ENCODE measurements at places on chromosomes 11 and 22.

DNA sequence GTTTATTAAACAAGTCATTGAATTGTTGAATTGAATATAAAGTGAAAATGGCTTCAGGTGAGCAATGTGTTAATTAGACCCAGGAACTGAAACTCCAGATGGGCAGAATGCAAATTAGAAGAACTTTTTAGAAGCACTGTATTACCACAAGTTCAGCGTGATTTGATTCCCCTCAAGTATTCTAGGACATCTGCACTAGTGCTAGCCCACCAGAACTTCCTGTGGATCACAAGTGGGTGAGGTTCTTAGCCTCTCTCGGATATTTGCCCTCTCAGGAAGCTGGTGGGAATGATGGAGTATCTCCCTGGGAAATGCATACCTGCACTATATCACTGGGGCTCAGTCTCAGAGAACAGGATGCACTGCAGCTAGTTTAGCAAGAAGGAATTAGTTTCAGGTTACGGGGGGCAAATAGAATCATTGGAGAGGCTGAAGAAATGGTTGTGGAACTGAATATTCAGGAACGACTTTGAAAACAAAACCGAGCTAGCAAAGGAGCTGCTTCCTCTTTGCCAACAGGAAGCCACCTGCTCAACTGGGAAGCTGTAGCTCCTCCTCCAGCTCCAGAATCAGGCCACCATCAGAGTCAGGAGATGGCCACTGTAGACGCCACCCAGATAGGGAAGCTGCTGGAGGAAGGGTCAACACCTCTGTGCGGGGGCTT lies 74.3 kb downstream of the DHCR7 start:
- DNase-seq: no peak

DNA sequence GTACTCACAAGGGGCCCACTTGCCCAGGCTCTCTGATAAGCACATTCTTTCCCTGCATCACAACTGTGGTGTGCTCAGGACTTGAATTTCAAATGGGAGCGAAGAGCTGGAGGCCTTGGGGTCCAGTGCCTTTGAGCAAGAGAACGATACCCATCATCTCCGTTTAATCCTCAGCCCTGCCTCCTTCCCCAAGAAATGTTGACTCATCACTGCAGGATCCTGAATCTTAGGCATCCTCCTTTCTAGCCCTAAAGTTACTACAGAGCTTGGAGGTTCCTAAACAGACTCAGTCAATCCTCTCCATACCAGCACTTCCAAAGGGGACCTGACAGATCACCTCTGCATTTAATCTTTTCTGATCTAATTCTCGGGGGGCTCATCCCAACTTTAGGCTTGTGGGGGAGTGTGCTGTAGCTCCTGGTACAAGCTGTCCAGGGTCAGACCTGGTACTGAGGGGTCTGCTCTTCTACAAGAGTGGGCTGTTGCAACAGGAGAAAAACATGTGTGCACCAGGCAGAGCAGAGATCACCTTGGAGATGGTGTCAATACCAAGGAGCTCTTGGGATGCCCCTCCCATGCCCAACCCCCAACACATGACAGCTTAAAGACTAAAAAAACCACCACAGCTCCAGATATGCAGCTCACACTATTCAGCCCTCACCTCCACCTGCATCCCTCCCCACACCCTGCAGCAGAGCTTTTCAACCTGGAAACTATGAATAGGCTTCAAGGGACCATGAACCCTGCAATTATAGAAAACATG lies 3.9 kb upstream of the PRG2 start:
- DNase-seq: no peak

GRCh38 chr11:59542142-59542810 lies 30.9 kb downstream of the OR4D9 start:
- DNase-seq: no peak

- no peak for DNase-seq
Measured at GRCh38 chr11:1761857-1762536, 1.7 kb downstream of the CTSD start.

- no peak for DNase-seq
Measured at GRCh38 chr11:3934658-3935057, 79.2 kb downstream of the STIM1 start.

DNA sequence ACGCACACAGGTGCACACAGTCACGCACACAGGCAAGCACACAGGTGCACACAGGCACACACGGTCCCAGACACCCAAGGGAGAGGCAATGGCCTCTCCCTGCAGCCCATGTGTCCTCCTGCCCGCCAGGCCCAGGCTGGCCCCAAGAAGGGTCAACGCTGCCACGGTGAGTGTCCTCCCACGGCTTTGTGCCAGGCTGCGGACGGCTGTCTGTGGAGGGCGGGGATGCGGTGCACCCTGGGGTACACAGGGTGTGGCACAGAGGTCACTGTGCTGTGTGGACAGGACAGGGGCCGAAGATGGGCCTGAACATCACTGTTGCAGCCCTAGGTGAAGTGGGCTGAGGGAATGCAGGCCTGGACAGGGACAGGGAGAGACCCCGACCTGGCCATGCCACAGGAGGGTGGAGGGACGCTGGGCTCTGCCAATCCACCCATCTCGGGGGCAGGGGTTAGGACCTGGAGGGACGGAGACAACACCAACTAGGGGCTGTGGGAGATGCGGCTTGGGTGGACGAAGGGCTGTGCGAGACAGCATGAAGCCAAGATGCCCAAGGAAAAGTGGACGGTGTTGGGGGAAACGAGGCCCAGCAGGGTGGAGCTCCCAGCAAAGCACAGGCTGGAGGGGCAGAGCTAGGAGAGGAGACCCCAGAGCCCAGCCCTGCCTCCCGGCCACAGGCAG lies 523.8 kb downstream of the BRD1 start:
- no peak for DNase-seq

GRCh38 chr11:2780850-2781407 lies 81.1 kb upstream of the KCNQ1OT1 start:
- DNase-seq: no peak

- DNase-seq: no peak
Measured at GRCh38 chr11:34273099-34273498, 84.7 kb downstream of the ABTB2 start.

DNA sequence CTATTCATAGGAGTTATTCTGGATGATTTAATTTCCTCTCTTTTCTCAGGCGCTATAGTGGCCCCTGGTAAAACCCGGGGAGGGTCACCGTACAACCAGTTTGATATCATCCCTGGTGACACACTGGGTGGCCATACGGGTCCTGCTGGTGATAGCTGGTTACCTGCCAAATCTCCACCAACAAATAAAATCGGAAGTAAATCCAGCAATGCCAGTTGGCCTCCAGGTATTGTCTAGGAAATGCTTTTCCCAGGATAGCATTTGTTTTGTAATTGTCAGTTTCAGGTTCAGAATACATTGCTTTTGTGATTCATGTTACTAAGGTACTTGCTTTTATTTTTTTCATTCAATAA lies 35.6 kb upstream of the ADSL start:
- no peak for DNase-seq

DNA sequence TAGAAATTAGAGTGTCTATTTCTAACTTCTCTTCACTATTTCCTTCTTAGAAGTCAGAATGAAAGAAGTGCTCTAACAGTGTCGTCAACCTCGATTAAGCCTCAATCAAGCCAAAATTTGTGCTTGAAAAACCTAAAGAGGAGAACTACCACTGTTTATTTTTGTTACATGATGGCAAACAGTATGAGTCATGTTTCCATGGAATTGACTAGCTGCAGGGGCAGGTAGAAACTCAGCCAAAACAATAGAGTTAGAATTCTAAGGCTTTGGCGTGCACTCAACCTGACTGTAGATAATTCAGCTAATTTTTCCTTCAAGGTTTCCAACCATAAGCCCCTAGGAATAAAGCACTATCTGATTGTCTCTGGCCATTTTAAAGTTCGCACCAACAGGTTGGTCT lies 415.9 kb downstream of the ETS1 start:
- DNase-seq: no peak

DNA sequence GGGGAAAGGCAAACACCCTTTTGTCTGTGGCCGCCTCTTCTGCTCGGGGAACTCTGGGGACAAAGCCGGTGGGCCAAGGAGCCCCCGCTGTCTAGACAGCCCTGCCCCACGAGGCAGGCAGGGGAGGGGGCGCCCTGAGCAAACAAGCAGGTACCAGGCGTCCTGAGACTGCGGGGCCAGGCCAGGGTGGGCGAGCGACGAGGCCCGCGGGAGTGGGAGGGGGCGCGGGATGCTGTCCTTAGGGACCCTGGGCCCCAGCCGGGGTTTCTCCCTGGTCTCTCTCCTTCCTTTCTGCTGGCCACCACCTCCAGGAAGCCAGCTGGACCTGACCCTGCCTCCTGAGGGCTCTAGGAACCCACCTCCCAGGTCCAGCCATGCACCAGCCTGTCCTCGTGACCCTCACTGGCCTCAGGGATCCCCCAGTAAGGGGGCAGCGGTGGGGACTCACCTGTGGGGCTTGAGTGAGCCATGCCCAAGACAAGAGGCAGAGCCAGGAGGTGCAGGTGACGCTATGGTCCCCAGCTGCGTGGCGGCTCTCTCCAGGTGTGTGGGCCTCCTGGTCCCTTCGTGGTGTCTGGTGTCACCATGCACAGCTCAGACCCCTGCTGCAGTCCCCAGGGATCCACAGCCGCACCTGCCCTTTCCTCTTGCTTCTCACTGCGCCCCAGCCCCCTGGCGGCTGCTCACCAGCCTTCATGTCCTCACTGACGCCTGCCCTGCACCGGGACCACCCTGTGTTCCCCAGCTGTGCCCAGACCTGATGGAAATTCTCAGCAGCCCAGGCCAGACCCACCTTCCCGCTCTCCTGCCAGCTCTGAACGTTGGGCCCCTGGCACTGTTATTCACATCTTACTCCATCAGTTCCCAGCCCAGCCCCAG lies 26.5 kb upstream of the MUC5AC start:
- DNase-seq: no peak

- no peak for DNase-seq
Measured at GRCh38 chr22:22210889-22211833, 33.4 kb upstream of the VPREB1 start.

Data from CD4-positive, alpha-beta T cell treated with Interleukin-21 for 1 hour (primary cell).